Activated T-helper 1 cell treated with Interleukin-2 at 50 U/mL for 16 hours (primary cell): ENCODE measurements at places on chromosomes 12 and 14.

- no peak for DNase-seq
Measured at GRCh38 chr14:33781236-33781635, 169.6 kb downstream of the EGLN3 start.

DNA sequence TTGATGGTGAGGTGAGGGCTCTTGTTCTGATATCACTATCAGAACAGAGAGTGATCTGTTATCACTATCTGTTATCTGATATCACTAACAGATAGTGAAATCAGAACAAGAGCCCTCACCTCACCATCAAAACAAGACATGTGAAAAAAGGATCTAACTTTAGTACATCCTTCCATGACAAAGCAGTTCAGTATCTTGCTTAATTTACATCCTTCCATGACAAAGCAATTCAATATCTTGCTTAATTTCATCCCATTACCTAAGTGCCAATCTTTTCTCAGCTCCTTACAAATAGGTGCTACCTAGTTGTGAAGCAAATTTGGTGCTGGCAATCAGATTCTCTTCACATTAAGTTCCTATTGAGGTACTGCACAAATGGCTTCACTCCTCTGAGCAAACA, 1865.6 kb upstream of the FLRT2 start:
- DNase-seq: no peak

- DNase-seq: no peak
Measured at GRCh38 chr14:79856381-79856780, 354.9 kb downstream of the DIO2 start.

DNA sequence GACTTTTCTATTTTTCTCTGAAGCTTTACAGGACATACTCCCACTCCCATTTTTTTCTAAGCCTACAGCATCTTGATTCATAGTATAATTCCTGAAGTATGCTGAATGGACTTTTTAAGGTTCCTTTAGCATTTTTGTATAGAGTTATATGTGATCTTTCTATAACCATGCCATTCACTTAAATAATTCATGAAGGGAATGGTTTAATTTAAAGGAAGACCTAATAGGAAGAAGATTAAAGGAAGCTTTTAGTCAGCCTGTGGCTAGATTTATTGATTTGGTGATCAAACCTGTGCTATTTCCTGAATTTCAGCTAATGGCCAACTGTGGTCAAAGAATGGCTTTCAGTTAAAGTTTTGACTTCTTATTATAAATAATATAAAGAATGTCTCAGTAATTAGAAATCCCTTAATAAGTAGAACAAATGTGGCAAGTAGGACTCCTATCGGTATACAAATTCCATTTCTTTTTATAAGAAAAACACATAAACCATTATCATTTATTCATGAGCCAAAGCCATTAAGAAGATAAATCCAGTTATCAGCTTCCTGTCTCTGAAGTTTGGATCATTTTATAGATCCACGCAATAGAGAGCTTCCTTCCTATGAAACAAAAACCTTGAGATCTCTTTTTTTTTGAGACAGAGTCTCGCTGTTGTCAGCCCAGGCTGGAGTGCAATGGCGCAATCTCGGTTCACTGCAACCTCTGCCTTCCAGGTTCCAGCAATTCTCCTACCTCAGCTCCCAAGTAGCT, 4.0 kb upstream of the MAPK1IP1L start:
- DNase-seq: no peak

DNA sequence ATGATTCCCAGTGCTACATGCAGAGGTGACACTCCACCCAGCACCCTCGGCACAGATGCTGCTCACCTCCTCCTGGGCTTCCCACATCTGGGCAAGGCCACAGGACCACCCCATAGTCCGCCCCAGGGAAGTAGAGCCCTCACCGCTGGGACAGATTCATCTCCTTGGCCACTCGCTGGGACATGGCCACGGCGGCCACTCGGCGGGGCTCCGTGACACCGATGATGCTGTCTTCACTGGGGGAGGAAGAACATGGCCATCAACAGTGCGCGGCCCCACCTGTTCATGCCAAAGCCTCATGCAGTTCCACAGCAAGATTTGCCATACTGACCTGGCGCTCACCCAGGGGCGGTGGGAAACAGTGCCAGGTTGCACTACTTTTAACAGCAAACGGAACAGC, 13.7 kb downstream of the DHX37 start:
- no peak for DNase-seq

GRCh38 chr14:102560458-102561261, 31.8 kb upstream of the RCOR1 start:
- DNase-seq: no peak

GRCh38 chr14:29821242-29821641, 106.4 kb downstream of the PRKD1 start:
- DNase-seq: no peak

DNA sequence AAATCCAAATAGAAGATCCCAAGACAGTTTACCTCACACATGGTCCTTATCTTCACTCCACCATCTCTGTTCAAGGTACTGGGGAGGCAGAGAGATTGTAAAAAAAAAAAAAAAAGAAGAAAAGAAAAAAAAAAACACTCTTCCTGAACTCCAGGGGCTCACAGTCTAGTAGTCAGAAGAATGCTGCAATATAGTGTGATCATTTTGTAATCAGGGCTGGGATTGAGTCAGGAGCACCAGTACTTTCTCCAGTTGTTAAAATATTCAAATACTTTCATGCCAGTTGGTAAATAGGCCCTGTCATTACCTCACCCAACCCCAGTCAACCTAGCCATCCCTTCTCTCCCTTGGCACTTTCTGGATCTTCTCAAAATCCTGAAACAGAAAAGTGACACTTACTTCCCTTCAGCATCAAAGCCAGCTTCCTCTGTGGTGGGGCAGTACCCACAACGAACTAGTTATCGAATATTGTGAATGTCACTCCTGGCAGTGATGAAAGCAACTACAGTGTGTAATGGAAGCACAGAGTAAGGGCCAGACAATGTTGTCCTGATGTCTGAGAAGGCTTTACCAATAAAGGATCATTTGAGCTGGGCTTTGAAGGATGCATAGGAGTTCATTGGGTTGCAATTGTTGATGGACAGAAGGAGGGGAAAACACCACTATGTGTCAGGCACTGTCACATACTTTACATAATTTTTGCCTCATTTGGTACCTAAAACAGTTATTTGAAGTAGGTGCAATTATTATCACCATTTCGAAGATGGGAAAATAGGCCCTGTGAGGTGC, 44.3 kb upstream of the HSPB8 start:
- no peak for DNase-seq

DNA sequence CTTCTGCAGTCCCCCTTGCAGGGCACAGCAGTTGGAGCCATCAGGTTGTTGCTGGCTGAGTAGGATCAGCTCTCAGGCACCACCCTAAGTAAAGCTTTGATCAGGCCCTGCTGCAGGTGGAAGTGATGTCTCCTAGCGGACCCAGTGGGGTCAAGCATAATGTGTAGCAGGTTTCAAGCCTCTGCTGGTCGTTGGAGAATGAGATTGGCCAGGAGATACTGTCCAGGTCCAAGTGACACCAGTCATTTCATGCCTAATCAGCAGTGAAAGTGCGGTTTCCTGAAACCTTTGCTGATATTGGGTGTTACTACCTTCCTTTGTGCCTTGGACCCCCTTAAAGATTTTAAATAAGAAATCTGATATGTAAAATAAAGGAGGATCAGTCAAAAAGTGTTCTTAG, 72.6 kb downstream of the SUSD6 start:
- DNase-seq: no peak

GRCh38 chr12:71183846-71184245, 26.0 kb upstream of the TSPAN8 start:
- DNase-seq: no peak

DNA sequence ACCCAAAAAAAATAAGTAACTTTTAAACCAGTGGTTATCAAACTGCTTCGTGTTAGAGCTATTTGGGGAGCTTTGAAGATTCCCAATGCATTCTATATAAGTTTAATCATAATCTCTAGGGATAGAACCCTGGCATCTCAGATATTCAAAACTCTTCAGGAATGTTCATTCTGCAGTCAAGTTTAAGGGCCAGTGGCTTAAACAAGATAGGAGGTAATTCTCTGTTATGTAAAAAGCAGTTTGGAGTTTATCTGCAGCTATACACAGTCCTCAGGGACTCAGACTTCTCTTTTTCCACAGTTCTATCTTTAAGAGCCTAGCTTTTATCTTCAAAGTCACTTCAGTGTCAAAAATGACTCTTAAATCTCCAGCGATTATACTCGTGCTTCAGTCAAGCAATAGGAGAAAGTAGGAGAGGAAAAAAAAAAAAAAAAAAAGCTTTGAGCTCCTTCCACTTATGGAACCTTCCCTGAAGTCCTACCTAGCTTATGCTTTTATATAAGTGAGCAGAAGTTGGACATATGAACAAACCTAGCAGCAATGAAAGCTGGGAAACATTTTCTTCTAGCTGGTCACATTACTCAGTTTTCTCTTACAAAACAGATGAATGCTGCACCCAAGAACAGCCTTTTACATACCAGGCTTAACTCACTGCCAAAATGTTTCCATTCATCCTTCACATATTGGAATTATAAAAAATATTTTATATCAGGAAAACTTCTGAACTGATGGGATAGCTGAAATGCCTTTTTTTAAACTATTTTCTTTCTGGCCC, 302.8 kb downstream of the FSCB start:
- DNase-seq: no peak
